ENCODE measurements at places on chromosomes 3 and 15.

- no peak for DNase-seq
Measured at GRCh38 chr3:159828542-159828943, 160.1 kb upstream of the IL12A start.

DNA sequence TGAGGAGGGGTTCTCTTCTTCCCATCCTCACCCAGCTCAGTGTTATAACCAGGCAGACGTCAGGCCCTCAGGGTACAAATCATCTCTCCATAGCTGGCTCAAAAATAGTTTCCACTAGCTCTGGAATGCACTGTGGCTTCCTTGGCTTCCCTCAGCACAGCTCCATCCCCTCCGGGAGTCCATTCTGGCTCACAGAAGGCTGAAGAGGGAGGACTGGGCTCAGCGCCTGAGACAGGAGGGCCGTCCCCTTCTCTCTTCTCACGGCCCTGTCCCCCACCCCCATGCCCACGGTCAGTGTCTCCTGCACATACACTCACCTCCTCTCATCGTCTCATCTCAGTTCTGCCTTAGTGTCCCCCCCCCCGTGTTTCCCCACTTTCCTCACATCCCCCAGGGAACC lies 50.1 kb downstream of the UMPS start:
- no peak for DNase-seq

GRCh38 chr3:135081856-135082434 lies 286.9 kb downstream of the EPHB1 start:
- DNase-seq, result no peak

GRCh38 chr3:50617911-50618481 lies 1.0 kb downstream of the MAPKAPK3 start:
- DNase-seq, result no peak

DNA sequence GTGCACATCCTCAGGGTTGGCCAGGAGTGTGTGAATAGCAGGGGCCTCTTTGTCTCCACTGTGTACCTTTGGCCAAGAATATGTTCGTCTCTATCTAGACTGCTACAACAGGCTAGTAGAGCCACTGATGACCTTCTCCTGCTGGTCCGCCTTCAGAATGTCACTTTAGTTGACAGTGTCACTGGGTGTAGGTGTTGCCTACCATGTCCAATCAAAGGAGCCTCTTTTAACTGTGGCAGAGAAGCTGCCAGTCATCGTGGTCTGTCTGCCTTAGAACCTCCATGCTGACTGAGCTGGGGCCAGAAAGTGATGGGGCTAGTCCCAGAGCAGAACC lies 40.1 kb downstream of the OXSR1 start:
- DNase-seq, result no peak

- no peak for DNase-seq
Measured at GRCh38 chr15:29835301-29835700, 13.0 kb upstream of the TJP1 start.

- DNase-seq, result no peak
Measured at GRCh38 chr3:194865061-194865460, 179.4 kb downstream of the FAM43A start.

- no peak for DNase-seq
Measured at GRCh38 chr3:138202945-138203701, 16.0 kb downstream of the ARMC8 start.

DNA sequence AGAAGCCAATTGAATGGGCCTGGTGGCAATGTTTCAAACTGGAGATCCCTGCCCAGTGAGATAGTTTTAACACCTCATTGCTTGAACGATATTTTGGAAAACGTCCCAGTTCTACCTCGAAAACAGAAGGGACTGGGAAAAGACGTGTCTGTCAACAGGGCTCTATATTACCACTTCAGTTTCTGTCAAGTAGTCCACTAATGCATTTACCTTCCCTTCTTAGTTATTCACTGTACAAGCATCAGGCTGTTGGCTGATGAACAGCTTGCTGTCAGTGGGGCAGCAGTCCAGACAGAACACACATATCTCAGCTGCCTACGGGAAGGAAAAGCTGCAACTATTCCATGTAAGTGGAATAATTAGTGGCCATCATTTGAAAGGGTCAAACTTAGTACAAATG lies 794.7 kb upstream of the GBE1 start:
- peak; percentile 89 for DNase-seq

- no peak for DNase-seq
Measured at GRCh38 chr15:35260941-35261340, 175.8 kb upstream of the NANOGP8 start.

DNA sequence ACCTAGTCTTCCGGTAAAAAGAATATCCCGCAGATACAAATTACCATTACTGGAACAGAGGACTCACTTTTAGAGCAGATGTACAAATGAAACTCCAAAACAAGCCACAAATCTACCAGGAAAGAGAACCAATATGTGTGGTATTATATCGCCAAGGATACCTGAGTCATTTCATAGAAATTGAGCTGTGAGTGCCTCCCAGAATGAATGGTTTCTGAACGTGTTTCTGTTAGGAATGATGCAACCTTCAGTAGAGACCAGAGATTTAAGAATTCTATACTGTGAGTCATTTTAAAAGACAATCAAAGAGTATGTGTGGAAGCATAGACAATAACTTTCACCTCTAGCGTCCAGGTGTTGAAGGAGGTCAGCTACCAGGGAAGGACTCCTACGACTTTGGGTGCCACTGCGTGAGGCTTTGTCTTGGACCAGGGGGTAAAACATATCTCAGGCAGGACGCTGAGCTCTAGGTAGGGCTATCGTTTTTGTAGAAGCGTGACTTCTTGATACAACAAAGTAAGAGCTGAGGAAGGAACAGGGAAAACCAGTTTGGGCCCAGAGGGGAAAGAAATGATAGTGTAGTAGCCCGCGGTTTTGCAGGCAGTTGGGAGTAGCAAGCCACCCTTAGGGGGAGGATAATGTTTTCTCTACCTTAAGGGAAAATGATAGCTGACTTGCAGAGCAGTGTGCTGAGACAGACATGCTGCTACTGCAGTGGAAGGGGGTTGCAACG lies 210.4 kb downstream of the TP63 start:
- DNase-seq, result no peak

GRCh38 chr15:83262594-83263315 lies 21.7 kb downstream of the BNC1 start:
- no peak for DNase-seq

- DNase-seq, result no peak
Measured at GRCh38 chr15:98164571-98164970, 204.1 kb downstream of the ARRDC4 start.

DNA sequence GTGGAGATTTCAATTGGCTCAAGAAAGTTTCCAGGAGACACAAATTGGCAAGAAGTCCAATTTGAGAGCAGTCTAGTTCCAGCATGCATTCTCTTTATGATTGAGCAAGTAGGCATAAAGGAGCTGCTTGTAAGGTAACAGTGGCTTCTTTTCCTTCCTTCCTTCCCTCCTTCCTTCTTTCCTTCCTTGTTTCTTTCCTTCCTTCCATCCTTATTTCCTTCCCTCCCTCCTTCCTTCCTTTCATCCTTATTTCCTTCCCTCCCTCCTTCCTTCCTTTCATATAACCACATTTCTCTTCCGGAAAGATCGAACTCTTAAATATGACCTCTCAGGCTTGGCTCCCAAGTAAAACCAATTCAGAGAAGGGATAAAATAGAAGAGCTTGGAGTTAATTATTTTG lies 29.4 kb upstream of the ATP11B start:
- DNase-seq, result no peak

DNA sequence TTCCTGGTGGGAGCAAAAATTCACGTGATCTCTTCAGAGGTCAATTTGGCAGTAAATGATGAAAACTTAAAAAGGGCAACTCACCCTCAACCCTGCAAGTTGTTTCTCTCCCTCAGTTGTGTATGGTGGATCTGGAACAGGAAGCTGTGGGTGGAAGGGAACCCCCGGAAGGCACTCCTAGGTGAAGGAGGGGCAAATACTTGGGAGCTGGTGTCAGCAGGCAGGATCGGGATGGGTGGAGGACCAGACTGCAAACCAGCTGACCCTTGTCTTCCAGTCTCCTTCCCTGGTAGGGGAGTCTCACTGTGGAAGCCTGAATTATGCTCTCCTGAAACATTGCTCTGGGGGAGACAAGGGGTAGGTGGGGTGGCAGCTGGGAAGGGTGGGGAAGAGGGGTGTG lies 33.5 kb downstream of the PRR23E start:
- no peak for DNase-seq

DNA sequence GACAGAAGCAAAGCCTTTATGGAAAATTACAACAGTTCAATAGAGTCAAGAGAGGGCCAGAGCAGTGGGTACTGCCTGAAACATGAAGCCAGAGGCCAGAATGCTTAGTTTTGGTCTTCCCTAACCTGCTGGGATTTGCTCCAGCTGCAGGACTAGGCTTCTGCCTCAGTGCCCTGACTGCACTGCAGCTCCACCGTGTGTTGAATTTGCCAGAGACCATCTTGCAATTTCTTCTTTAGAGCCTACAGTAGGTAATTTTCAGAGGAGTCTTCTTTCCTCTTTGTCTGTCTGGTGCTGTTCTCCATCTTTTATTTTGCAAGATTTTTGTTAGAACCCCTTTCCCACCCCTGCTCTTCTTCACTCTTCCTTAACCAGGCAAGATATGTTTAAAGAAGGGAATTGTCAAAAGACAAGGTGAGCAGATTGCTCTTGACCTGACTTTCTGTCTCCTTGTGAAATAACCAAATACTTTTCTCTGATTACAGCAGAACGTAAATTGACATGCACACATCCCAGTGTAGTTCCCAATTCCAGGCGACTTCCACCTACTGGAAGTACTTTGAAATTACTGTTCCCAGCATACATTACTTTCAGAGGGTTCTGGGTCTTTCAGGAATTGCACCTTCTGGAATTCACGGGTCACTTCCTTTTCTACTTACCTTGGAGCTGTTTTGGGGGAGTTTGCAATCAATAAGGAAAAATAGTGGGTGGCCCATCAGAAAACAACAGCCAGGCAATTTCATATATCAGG lies 161.2 kb downstream of the MINAR1 start:
- no peak for DNase-seq

DNA sequence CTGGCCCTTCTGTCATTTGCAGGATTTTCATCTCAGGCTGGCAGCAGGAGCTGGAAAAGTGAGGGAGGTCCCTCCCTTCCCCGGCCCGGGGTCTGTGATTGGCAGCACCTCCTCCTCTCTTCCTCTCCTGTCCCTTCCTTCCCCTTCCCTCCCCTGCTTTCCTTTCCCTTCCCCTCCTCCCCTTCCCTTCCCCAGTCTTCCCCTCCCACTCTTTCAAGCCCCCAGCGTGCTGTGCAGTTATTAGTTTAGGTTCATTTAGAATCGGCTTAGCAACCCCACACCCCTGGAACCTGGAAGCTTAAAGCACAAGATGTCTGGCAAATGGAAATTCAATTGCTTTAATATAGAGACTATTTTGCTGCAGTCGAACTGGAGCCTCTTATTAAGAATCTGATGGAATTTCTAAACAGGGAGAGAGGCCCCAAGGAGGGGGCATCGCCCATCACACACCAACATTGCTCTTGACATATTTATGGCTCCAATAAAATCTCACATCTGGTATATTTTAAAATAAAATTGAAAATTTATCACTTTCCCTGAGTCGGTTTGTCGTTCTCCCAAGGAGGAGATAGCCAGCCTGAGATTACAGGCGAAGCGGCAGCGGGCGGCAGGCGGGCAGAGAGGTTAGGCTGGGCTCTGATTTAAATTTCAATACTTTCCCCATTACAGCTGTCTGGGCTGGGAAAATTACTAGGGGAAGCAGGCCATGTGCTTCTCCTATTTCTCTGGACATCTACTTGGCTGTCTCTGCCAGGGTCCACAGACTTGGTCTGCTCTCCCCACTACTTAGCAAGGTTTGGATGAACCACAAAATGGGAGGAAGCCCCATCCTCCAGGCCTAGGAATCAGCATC lies 98.9 kb downstream of the LINGO1 start:
- DNase-seq, result no peak

DNA sequence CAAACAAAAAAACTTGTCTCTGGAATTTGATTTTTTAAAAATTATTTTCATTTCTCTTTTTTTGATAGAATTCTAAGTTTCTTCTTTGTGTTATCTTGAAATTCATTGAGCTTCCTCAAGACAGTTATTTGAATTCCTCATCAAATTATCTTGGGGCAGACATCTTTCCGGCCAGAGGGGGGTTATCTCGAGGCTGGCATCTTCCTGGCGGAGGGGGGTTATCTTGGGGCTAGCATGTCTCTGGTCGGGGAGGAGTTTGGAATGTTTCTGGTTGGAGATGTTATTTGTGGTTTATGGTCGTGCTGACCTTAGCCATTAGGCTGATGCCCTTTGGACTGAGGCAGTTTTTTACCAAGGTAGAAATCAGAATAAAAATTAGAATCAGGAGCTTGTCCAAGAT lies 15.9 kb upstream of the TUBGCP5 start:
- no peak for DNase-seq

- no peak for DNase-seq
Measured at GRCh38 chr3:16761571-16761970, 123.2 kb upstream of the PLCL2 start.

DNA sequence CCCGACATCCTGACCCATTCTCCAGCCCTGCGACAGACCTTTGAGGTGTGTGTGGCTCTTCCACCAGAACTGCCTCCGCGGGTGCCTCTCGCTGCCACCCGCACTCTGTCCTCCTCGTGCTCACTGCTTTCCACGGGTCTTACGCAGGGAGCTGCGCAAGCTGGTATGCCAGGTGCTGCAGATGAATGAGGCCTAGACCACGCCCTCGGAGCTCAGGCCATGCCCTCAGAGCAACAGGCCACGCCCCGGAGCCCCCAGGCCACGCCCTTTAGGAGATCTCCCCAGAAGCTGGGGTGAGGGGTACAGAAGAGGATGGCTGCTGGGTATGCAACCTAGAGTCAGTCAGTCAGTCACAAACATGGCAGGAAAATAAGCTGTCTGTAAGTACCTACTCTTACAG lies 300.3 kb downstream of the GABRG3 start:
- peak; percentile 33 for DNase-seq

DNA sequence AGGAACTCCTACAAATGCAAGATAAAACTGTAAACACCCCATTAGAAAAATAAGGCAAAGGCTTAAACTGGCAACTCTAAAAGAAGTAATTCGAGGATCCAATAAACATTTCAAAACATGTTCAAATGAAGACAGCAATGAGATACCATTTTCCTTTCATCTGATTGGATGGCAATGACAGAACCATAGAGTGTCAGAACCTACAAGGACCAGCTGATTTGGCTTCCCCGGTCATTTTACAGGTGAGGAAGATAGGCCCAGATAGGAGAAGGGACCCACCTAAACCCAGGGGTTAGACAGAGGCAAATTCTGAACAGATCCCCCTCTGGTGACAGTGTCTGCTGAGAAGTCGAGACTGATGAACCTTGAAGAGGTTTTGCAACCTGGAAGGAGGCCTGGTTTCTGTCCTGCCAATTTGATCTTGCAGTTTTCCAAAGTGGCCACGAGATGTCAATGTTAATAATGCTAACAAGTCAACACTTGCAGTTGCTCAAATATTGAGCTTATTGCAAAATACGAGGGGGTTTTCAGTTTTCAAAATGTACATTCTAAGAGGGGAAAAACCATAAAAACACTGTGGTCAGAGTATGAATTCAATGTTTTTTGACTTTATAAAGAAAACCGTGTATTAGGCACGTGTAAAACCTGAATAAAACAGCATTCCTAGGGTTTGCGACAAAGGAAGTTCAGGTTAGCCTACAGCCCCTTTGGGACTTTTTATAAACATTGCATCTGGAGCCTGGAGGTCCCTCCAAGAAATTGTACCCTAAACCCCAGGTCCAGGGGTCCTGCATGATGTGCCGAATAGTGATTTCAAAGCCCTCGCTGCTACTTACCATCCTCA lies 21.5 kb downstream of the CFAP161 start:
- no peak for DNase-seq

- no peak for DNase-seq
Measured at GRCh38 chr3:156711113-156711512, 36.7 kb downstream of the TIPARP start.
